ENCODE measurements at places on chromosomes 3 and 15.

- no peak for DNase-seq
Measured at GRCh38 chr3:49316696-49317457, 23.0 kb downstream of the USP4 start.

DNA sequence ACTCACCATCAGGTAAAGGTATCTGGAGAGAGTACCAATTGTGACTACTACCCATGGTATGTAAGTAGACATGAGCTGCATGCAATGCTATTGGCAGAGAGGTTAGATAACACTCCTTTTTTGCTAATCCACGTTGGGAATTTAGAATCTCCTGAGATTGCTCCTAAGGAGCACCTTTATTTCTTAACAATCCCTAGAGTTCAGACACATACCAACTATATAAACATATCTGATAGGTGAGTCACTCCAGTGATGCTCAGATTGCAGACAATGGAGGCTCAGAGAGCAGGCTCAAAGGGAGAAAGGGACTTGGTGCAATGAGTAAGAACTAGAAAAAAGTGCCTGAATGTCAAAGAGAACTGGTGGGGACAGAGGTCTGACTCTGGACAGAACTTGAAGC lies 47.0 kb upstream of the LRRFIP2 start:
- no peak for DNase-seq

DNA sequence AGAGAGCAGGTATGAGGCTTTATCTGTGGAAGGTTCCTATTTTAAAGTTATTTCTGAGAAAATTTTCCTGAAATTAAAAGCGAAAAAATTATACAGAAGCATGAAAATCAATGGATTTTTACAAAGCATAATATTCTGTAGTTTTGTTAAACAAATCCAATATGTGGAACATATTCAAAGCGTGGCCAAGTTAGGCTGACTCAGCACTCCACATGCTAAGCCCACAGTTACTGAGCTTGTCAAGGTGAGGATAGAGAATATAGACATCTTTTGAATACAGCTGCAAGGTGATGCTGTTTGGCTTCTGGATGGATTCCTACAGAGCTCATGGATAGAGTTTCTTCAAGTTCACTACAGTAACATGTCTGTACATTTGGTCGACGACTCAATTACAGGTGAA lies 302.5 kb downstream of the C3orf38 start:
- DNase-seq, result no peak

GRCh38 chr3:109071350-109072142 lies 46.4 kb downstream of the MORC1 start:
- no peak for DNase-seq

- DNase-seq, result no peak
Measured at GRCh38 chr3:71281280-71281679, 302.2 kb downstream of the FOXP1 start.

GRCh38 chr3:123668906-123669305 lies 84.1 kb upstream of the HACD2 start:
- no peak for DNase-seq

DNA sequence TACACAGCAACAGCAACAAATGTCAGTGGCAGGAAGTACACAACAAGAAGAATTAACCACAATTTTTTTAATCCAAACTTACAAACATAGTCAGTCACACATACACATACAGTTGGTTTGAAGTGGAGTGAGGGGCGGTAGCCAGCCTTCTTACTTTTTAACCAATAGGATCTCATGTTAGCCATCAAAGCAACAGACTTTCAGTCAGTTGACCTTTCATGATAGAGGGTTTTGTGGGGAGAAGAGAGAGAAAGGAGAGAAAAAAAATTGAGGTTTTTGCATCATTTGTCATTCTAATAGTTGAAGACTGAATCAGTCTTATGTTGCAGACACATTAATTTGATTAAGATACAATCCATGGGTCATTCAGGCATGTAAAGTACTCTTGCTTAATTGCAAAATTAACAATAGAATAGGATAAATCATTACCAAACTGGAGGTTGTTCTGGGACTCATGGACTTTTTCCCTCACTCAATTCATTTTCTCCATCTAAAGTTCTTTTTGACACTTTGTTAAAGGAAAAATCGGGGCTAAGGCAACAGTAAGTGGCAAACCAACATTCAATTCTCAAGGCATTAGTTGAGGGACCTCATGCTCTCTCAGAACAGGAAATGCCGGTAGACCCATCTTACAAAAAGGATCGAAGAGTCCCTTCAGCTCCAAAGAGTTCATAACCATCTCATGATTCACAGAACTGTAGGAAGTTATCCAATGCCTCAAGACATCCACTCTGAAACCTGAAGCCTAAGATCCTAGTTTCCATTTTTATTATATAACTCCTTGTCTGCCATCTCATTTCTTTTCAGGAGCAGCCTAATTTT lies 159.5 kb upstream of the LPP start:
- peak; percentile 49 for DNase-seq

DNA sequence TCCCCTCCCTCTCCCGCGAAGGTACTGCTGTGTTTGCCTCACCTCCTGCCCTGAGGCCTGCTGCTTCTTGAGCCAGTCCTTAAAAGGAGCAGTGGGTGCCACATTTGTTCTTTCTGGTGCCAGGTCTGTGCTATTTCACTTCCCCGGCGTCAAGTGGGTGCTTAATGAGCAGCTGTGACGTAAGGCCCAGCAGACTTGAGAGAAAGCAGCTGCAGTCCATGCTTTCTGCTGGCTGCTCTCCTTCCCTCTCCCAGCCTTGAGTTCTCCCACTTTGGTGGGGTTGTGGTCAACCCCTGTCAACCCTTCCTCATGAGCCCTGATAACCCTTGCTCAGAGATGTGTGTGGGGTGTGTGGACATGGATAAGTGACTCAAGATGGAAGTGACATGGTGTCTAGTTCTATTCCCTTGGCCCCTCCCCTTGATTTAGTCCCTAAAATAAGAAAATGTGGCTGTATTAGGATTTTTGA lies 6.9 kb downstream of the INAFM2 start:
- DNase-seq, result no peak

- no peak for DNase-seq
Measured at GRCh38 chr3:155946178-155946577, 75.7 kb downstream of the GMPS start.

GRCh38 chr15:47796339-47796738 lies 79.0 kb downstream of the SEMA6D start:
- no peak for DNase-seq

GRCh38 chr15:81216422-81216821 lies 19.7 kb downstream of the IL16 start:
- DNase-seq, result no peak

DNA sequence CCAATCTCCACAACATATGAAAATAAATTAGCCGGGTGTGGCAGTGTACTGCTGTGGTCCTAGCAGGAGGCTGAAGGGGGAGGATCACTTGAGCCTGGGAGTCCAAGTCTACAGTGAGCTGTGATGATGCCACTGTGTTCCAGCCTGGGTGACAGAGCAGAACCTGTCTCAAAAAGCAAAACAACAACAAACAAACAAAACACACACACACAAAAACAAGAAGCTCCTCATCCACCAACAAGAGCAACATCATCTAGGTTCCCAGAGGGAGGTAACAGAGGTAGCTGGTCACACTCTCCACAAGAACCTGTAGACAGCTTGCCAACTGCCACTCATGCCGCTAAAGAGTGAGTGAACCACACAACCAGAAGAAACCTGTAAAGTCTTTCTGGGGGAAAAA lies 34.8 kb downstream of the PTPN9 start:
- no peak for DNase-seq

DNA sequence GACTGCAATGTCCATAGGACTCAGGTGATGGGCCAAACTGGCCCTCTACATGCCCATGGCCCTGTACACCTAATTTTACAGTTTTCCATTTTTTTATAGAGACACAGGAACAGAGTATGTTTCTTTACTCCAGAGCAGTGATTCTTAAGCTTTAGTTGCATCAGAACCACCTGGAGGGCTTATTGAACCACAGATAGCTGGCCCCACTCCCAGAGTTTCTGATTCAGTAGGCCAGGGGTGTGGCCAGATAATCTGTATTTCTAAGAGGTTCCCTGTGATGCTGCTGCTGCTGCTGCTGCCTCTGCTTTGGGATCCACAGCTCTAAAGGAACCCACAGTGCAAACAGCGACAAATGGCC lies 5.1 kb downstream of the RBP1 start:
- DNase-seq, result no peak

DNA sequence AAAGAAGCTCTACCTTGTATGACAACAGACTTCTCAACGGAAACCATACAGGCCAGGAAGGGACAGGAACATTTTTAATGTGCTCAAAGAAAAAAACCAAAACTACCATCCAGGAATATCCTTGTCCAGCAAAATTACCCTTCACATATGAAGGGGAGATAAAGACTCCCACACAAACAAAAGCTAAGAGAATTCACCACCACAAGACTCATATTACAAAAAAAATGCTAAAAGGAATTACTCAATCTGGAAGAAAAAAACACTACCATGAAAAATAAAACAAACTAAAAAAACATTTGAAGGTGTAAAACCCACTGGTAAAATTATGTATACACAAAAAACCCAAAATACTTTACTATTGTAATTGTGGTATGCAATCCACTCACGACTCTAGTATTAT lies 57.2 kb downstream of the DLG1 start:
- DNase-seq, result no peak

- no peak for DNase-seq
Measured at GRCh38 chr15:75810874-75811498, 32.3 kb upstream of the UBE2Q2 start.
